ENCODE measurements at places on chromosomes 4 and X.
A peak's percentile ranks its signal among the peaks of the same experiment; 100 is the strongest.

GRCh38 chrX:131704136-131704695 is 160.3 kb downstream of the OR13H1 start:
- peak; percentile 94 for DNase-seq

DNA sequence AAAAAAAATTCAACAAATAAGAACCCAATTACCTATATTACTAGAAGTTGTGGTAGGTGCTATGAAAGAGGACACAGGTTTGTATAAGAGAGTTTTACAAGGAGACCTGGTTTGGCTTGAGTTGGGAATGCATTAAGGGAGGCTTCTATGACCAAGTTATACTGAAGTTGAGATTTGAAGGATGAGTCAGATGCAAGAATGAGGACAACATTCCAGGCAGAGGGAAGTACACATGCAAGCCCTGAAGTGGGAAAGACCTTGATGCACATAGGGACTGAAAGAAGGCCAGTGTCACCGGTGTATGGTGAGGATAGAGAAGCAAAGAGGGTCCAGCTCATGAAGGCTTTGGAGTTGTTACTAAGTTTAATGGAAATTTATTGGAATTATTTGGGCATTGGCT is 52.2 kb downstream of the ANK2 start:
- no peak for DNase-seq

DNA sequence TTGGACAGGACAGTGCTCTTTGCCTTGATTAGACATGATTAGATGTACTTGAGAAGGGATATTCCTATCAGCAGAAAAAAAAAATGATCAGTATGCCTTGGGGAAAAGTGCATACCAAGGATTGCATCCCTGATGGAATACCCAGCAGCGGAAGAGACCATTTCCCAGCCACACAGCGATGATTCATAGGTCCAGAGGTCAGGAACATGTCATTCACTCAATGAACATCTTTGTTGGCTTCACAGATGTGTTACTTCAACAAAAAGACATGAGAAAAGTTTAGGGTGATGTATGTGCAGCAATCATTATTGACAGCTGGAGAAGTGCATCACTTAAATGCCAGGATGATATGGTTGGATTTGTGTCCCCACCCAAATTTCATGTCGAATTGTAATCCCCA is 293.5 kb downstream of the ZNF674 start:
- DNase-seq, result no peak

GRCh38 chr4:72076562-72076961 is 44.8 kb downstream of the NPFFR2 start:
- DNase-seq, result no peak

DNA sequence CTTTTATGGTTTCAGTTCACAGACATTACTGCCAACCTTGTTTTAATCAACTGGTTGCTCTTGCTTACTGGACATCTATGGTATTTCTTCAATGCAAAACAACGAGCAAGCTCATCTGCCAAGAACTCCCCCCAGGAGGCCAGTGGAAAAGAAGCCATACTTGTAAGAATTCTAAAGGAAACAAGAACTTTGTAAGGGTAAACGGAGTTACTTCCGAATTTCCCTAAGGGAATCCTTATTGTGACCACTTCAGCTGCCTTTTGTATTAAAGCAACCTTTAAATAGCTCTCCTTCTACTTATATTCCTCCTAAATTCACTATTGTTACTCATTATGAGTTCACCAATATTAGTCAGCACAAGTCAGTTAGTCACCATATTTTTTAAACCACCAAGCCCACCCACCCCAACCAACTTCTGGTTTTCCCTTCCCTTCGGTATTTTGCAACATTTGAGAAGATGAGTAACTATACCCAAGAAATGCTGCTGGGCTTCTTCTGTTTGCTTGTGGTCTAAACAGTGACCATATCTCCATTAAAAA is 602.8 kb upstream of the DIPK2B start:
- DNase-seq, result no peak

- no peak for DNase-seq
Observed at GRCh38 chrX:72634331-72634730, 61.7 kb upstream of the HDAC8 start.

DNA sequence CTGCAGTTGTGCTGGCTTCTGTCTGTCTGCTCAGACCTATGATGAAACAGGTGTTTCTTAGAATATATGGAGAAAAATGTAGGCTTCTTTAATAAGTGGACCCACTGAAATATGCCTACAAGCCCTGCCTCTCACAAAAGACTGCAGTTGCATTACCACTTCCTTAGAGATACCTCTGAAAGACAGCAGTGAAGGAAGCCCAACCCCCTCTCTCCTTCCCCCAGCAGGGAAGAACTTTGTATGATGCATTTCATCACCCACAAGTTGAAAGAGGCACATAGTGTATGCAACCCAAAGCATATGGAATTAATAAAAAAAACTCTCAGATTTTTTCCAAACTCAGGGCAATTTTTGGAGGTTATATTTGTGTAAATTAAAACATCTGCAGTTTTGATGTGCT is 916.7 kb downstream of the TECRL start:
- DNase-seq, result no peak

GRCh38 chrX:111083081-111083480 is 12.9 kb upstream of the PAK3 start:
- no peak for DNase-seq

- DNase-seq, result no peak
Observed at GRCh38 chr4:85107553-85107952, 141.1 kb upstream of the WDFY3 start.

DNA sequence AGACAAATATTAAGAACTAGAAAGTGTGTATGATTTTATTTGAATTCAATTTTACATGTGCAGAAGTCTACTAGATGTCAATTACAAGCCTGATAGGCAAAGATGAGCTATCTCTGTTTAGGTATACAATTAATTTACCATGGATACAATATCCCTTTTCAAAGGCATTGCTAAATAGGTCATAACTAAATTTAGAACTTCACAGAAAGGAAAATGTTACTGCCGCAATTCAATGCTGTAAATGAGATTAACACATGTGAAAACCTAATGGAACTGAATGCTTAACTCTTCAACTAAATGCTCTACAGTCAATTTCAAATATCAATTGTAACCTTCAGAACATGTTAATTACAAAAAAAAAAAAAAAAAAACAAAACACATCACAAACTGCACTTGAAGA is 14.6 kb downstream of the RAP2C start:
- DNase-seq, result no peak

GRCh38 chrX:2652106-2652505 is 39.0 kb upstream of the CD99 start:
- DNase-seq, result no peak

DNA sequence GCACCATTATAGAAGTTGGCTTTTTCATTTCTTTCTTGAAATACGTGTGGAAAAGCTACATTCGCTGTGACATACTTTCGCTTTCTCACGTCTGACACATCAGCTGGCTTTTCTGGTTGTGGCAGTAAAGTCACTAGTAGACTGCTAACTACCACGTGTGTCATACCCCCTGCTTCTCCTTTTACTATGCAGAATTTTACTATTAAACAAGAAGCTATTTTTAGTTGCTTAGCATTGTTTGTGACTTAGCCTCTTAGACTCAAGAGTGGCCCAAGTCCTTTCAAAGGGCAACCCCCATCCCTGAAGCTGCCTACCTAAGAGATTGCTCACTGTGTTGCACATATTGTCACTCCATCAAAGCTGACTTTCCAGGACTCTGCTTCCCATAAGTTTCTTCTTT is 2.1 kb upstream of the IL2 start:
- no peak for DNase-seq

- no peak for DNase-seq
Observed at GRCh38 chrX:30613721-30614120, 36.2 kb upstream of the TASL start.

DNA sequence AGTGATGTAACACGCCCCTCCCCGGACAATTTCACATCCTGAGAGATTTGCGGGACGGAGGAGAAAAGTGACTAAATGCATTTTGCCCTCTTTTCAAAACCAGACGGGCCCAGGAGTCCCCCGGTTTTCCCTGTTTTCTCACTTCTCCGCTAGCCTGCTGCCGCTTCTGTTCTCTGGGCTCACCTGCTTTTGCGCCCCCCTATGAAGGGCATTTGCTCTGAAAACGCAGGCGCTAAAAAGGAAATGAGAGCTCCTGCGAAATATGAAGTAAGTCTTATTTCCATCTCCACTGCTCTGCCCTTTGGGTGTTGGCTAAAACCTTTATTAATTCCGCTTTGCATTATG is 613 bp upstream of the TMEM47 start:
- no peak for DNase-seq

DNA sequence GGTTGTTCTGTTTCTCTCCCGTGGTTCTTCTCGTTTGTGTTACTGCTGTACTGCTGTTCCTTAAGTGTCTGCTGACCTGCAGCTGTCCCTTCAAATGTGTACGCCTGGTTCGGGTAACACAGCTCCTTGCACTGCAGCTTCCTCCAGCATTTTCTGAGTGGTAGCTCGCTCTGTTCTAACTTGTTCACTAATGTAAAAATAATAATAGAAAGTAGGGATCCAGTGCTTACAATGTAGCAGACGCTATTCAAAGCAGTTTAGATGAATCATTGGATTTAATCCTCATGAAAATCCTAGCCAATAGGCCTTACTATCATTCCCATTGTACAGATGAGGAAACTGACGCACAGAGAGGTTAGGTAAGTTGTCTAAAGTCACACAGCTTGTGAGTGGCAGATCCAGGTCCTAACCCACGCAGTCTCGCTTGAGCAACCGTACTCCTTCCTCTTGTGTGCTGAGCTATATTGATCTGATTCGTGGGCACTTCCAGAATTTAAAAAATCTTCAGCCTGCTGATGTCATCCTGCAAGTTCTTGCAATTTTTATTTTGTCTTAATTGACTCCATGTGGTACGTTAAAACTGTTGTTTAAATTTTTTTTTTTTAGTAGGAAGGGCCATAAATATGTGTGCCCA is 448.2 kb upstream of the FAT1 start:
- DNase-seq, result no peak

Data from WERI-Rb-1 (cell line).